ENCODE measurements at places on chromosomes 7 and 10.

GRCh38 chr10:123019941-123020703 is 11.3 kb downstream of the ACADSB start:
- DNase-seq: no peak

- no peak for DNase-seq
Measured at GRCh38 chr10:13822490-13822889, 235.7 kb downstream of the PRPF18 start.

GRCh38 chr10:71747551-71748523 is 25.5 kb downstream of the VSIR start:
- DNase-seq: peak; percentile 56

GRCh38 chr10:30378201-30378995 is 29.3 kb upstream of the MTPAP start:
- DNase-seq: no peak

- DNase-seq: no peak
Measured at GRCh38 chr10:79443338-79444198, 1.9 kb downstream of the ZCCHC24 start.

DNA sequence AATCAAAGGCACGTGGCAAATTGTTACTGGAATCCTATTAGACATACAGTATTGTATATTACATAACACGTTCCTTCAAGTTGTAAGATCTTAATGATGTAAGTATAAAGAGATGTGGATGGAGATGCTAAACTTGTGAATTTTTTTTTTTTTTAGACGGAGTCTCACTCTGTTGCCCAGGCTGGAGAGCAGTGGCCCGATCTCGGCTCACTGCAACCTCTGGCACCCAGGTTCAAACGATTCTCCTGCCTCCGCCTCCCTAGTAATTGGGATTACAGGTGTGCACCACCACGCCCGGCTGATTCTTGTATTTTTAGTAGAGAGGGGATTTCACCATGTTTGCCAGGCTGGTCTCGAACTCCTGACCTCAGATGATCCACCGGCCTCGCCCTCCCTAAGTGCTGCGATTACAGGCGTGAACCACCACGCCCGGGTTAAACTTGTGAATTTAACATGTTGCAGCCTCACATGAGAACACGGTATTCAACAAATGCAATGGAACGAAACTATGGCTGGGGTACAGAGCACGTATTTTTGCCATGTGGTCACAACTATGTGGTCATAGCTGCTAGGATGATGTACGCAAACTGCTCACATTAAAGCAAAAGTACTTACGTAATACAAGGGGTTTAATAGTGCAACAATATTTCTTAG is 818 bp upstream of the SUPV3L1 start:
- DNase-seq: peak; percentile 6

DNA sequence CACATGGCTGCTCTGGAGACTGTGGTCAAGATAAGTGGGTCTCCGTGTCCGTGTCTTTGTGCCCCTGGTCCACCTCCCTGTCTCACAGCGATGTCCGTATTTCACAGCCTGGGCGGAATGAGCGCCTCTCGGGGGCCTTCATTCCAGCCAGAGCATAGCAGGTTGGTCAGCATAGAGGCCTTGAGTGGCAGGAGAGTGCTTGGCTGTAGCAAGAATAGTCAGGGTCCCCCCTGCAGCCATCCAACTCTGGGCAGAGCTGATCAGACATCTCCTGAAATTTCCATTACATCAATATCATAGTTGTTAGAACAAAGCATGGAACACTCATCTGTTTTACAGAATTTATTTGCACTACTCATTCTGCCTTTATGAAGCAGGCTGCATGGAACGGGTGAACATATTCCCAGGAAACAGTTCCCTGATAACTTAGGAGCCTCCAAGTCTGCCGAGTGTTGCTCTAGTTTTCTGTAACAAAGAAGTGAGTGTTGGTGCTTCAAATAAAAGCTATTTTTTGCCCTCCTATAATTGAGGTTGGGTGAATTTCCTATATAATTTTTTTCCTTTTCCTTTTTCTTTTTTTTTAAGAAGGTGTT is 255.3 kb downstream of the INHBA start:
- no peak for DNase-seq

- no peak for DNase-seq
Measured at GRCh38 chr10:57864765-57865680, 402.7 kb downstream of the IPMK start.

DNA sequence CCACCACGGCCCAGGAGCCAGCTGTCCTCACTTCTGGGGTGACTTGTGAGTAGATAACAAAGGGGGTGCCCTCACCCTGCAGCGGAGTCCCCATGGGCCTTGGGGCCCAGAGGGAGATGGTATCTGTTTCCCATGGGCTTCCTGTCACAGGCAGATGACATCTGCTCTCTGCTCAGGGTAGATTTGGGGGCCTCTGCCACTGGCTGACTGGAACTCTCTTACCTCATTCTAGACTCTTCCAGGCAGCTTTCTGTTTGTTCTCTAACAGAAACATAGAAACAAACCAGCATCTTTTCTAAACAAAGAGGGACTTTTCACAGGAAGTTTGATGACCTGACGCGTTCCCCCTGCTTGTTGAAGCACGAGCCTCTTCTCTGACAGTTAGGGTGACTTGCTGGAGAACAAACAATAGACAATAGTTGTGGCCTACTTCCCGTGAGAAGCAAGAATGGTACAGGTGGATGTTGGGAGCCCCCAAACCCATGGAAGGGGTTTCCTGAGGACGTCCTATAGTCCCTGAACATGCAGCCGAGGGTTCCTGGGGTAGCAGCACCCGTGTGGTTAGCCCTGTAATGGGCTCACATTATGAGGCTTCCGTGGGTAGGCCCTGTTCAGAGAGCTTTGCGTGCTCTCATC is 61.6 kb downstream of the GRK5 start:
- peak; percentile 76 for DNase-seq

DNA sequence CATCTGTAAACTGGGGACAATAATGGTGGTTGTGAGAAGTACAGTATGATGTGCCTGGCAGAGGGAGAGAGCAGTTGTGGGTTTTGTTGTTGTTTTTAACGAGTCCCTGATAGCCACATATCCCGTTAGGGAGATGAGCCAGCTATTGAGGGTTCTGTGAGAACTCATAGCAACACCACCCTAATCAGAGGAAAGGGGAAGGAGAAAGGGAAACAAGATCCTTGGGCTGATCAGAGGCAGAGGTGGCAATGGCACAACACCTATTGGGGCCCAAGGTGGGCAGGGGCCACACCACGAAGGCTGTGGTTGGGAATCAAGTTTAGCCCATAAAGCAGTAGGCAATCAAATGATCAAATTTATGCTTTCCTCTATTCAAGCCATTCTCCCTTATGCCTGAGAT is 1.7 kb upstream of the MRPS24 start:
- no peak for DNase-seq

GRCh38 chr7:1664711-1665548 is 5.1 kb upstream of the ELFN1 start:
- peak; percentile 86 for DNase-seq

DNA sequence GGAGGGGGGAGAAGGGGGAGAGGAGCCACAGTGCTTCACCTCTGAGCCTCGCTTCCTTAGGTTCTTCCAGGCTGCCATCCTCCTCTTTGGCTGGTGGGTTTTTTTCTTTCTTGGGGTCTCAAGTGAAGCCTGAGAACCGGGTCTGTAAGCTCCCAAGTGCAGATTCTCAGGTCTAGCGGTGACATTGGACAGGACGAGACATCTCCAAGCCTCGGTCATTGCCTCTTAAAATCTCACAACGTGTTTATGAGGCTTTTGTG is 817 bp upstream of the IL15RA start:
- no peak for DNase-seq

- DNase-seq: no peak
Measured at GRCh38 chr10:76543655-76544054, 1094.0 kb downstream of the KCNMA1 start.

DNA sequence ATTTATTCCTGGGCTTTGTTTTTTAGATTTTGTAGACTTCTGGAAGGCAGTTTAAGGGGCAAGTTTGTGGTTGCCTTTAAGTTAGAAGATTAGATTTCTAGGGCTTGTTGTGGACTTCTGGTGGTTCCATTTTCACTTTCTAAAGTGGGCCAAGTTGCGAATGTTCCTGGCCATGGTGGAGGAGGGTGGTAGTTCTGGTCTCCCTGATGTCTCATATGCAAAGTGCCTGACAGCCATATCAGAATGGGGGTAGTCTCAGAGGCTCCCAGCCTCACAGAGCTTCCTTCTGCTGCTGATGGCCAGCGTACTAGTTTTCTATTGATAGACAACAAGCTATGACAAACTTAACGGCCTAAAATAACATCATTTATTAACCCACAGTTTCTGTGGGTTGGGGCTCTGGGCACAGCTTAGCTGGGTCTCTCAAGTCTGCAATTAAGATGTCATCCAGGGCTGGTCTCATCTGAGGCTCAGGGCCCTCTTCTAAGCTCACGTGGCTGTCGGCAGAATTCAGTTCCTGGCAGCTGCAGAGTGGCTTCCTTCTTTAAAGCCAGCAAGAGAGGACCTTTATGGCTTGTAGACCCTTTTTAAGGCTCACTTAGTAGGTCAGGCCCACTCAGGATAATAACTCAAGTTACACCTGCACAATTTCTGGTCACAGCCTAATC is 44.8 kb downstream of the BMPER start:
- DNase-seq: no peak

DNA sequence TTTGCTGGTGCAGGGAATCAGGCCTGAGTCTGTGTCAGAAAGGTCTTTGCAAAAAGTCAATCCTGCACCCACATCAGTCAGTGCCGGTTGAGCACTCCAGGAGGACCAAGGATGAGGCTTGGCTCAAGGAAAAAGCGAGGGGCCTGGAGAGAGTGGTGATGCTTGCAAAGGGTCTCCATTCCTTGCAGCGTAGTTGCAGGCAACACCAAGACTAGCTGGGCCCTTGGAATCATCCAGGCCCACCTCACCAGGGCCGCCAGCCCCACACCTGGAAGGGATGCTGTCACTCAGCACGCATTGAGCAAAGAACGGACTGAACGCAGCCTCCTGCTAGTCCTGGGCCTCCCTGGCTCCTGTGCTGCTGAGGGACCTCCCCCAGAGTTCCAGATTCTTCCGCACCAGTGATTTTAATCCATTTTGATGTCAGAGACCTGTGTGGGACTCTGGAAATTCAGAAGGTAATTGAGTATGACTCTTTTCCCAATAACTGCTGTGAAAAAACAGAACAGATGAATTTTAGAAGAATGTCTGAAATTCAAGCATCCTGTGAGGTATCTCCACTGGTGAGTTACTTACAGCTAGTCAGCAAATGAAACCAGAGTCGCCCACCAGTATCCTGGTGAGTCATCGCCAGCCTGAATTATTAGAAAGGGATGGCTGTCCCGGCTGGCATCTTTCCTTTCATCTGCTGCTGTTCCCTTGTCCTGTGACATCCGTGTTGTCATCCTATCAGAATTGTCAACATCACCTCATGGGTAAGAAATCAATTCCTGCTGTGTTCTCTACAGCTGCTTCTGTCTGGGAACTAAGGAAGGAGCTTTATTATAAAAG is 150.8 kb upstream of the NPS start:
- DNase-seq: no peak

- DNase-seq: no peak
Measured at GRCh38 chr7:3844540-3845151, 543.6 kb downstream of the SDK1 start.

DNA sequence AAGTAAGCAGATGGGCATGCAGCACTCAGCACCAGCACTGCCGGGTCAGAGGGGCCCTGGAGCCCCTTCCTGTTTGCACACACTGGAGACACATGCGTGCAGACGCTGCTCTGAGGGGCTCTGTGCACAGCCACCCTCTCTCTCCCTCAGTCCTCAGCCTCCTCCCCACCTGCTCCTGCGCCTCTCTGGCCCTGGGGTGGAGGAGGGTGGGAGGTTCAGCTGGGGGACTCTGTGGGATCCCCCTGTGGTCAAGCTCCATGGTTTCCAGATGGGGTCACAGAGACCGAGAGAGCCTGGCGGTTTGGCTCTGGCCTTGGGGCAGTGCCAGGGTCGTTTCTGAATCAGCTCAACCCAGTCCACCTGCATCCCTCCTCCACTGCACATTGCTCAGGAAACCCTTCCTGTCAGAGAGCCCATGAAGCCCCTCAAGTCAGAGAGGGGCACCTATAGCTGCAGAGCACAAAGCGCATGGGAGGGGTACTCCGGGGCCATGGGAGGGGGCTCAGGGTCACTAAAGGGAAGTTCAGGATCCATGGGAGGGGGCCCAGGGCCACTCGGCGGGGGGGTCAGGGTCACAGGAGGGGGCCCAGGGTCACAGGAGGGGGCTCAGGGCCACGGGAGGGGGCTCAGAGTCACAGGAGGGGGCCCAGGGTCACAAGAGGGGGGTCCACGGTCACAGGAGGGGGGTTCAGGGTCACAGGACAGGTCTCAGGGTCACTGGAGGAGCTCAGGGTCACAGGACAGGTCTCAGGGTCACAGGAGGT is 161.7 kb downstream of the ADARB2 start:
- no peak for DNase-seq

- DNase-seq: no peak
Measured at GRCh38 chr10:110993024-110993693, 73.8 kb downstream of the SHOC2 start.

- DNase-seq: no peak
Measured at GRCh38 chr7:45219801-45220435, 62.3 kb downstream of the RAMP3 start.

DNA sequence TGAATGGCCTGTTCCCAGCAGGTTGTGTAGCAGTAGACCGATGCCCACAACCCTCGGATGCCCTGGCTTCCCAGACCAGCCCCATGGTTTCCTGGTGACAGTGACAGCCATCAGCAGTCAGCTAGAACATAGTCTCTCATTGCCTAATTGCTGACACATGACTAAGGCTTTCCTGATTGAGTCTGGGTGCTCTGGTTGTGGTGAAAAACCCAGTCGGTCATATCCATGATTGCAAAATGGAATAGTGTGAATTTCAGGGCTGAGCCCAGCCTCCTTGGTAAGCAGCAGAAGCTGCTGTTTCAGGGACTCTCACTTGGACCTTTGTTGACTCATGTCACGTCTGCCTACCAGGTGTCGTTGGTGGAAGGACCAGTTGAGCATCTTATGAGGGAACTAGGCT is 36.6 kb downstream of the POR start:
- no peak for DNase-seq

- no peak for DNase-seq
Measured at GRCh38 chr7:4642468-4643203, 39.5 kb upstream of the FOXK1 start.
